ENCODE measurements at places on chromosomes 16 and 17.

GRCh38 chr17:68383443-68384321 lies 73.6 kb downstream of the WIPI1 start:
- peak; percentile 14 for DNase-seq

- DNase-seq = peak; percentile 89
Measured at GRCh38 chr16:87201052-87201451, 116.1 kb downstream of the C16orf95 start.

DNA sequence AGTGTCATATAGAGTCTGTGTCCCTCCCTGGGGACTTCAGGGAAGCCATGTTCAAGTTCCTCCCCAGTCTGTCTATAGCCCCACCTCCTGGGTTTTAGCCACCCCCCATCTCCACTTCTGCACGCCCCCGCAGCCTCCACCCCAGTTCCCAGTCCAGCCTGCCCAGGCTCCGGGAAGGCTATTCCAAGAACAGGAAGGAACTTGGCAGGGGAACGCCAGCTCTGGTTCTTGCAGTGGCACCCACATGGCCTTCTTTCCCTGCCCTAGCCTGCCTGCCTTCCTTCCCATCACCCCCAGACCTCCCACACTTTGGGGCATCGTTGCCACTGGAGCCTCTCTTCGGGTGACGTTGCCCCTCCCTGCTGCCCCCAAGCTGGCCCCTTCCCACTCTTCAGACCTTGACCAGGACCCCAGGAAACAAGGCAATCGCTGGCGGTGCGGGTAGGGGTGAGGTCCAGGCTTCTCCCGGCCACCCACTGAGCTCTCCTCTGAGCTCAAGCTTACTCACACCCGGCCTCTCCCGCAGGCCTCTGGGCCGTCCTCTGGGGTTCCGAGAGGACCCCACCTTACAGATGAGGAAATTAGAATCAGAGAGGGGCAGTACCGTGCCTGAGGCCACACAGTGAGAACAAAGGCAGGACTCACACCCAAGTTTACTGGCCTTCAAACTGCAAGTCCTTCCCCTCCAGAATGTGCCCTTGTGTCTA lies 9.2 kb upstream of the CES4A start:
- DNase-seq = no peak

DNA sequence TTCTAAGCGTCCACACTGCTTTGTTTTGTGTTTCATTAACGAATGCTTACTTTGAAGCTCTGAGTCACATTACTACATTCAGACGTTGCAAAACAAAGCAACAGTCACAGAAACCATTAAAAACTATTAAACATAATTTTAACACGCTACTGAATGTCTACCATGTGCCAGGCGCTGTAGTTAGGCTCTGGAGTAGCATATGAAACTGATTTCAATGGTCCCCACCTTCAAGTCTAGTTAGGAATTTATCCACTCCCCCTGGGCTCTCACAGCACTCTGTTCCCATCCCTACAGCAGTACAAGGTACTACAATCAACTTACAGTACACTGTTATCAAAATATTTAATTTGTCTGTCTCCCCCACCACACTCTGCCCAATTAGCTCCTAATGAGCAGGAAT lies 631 bp downstream of the UTP6 start:
- peak; percentile 38 for DNase-seq

DNA sequence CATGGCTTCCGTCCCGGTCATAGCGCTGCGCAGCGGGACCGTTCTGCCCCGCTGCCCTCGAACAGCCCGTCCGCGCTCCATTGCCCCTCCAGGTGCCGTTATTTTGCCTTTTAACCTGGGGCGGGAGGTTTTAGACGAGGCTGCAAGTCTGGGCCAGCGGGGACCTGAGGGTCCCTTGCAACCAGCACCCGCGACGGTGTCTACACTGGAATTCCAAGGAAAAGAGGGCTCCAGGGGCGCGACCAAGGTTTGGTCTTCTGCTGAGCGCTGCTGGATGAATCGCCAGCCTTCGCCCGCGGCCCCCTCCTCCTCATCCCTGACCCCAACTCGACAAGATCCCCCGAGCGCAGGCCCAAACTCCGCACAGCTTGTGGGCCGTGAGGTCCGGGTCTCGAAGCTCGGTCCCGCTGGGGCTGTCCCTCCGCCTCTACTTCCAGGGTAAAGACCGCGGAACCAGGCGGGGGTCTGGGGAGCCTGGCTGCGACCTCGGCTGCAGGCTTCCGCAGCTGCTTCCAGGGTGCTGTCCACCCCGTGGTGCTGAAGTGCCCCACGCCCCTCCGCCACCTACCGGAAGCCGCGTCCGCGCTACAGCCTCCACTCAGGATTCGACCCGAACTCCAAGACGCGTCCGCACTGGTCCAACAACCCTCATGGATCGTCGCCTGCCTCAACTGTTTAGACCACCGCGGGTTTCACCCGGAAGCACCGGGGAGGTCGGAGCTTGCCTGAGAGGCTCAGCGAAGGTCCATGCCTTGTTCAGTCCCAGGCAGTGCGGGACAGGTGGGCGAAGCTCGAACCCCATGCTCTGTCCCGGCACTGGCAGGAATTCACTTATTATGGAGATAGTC lies 10.1 kb upstream of the CA4 start:
- peak; percentile 34 for DNase-seq

- no peak for DNase-seq
Measured at GRCh38 chr16:19382084-19382801, 35.4 kb upstream of the TMC5 start.

GRCh38 chr17:60664022-60664421 lies 13.6 kb upstream of the BCAS3 start:
- DNase-seq = no peak

DNA sequence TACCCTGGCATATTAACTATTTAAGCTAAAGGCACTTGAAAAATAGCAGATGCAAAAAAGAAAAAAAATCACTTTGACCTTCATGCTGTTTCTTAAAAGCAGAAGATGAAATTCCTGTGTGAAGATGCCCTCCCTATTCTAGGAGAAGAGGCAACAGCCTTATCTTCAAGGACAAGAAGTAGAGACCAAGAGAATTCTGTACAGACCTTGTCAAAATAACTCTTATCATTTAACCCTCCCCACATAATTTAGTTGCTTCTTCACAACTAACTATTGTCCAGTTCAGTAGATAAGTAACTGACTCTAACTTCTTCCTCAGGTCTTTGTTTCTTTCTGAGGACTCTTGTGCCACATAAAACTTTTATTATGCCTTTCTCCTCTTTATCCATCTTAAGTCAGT lies 72.0 kb upstream of the MARCHF10 start:
- DNase-seq = no peak

- no peak for DNase-seq
Measured at GRCh38 chr16:69720822-69721430, 5.4 kb downstream of the NQO1 start.

DNA sequence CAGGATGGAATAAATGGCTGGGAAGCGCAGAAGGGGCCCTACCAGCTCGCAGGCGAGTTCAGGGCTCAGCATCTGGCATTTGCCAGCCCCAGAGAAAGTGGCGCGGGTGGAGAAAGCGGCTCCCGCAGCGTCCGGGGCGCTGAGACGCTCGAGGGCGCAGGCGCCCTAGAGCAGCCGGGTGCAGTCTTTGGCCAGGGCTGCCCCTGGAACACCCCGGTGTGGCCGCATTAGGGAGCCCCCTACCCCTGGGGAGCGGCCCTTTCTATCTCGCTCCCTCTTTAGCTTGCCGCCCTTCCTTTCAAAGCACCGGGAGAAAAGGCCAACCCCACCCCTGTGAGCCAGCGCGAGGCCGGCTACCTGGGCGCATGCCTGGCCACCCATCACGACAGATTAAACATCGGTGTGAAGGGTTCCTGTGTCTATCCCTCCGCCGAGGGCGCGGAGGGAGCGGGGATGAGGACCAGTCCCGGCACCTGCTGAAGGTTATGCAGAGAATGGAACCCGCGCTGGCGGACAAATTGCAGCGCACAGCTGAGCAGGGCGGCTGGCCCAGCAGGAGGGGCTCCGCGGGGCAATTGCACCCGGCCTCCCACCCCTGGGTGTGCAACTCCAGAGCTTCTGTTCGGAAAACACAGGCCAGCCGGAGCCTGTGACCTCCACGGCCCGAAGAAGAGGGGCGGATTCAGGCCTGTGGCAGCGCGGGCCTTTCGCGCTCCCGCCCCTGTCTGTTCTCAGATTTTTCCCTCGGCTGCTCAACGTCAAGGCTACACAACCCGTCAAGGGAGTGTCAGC lies 15.6 kb upstream of the FOXF1 start:
- no peak for DNase-seq

DNA sequence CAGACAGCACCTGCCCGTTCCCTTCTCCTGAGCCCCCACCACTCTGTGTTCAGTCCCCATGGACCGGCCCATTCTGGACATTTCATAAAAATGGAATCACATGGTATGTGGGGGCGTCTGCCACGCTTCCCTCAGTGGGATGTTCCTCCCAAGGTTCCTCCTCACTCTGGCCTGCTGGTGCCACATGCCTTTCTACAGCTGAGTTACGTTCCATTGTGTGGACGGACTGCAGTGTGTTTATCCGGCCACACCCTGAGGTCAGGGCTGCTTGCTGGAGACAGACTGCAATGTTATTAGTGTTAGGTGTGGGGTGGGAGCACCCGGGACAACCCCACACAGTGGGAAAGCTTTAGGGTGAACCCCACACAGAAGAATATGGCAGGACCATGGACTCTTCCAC lies 5.9 kb upstream of the AATK start:
- no peak for DNase-seq

DNA sequence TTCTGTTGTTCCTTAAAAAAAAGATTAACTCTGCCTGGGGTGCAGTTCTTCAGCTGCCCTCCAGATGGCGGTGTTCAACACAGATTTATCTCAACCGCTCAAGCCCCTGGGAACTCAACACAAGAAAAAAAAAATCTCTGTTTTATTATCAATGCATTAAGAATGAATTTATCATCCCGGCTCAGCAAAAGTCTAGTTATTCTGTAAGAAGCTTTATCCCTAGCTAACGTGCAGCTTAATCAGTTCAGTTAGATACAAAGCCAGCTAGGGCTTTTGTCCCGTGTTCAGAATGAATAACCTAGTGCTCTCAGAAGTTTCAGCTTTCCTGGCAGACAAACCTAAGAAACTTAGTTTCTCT lies 475.9 kb upstream of the CCL2 start:
- peak; percentile 8 for DNase-seq

- DNase-seq = no peak
Measured at GRCh38 chr17:48426019-48426665, 3.9 kb downstream of the SKAP1 start.

- no peak for DNase-seq
Measured at GRCh38 chr16:27033281-27033979, 33.3 kb upstream of the C16orf82 start.

- DNase-seq = peak; percentile 69
Measured at GRCh38 chr17:17042851-17043460, 699 bp downstream of the MPRIP start.

DNA sequence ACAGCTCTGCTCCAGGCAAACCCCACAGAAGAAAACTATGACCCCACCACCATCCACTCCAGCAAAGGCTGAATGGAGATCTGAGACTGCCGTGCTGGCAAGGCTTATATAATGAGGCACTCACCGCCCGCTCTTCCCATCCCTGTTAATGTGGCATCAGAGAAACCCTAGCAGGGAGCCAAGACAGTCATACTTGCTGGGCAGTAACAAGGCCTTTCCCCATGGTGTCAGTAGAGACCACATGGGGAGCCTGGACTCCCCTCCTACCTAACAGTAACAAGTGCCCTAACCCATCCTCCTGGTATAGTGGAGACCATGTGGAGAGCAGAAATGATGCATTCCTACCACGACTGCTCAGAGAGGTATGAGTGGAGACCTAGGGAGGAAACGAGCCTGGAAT lies 235.2 kb downstream of the C16orf78 start:
- DNase-seq = no peak

- no peak for DNase-seq
Measured at GRCh38 chr17:4895657-4896331, 3.5 kb upstream of the C17orf107 start.

- DNase-seq = no peak
Measured at GRCh38 chr17:68499587-68499986, 12.6 kb upstream of the PRKAR1A start.

- no peak for DNase-seq
Measured at GRCh38 chr17:68260051-68260762, 12.4 kb downstream of the AMZ2 start.

DNA sequence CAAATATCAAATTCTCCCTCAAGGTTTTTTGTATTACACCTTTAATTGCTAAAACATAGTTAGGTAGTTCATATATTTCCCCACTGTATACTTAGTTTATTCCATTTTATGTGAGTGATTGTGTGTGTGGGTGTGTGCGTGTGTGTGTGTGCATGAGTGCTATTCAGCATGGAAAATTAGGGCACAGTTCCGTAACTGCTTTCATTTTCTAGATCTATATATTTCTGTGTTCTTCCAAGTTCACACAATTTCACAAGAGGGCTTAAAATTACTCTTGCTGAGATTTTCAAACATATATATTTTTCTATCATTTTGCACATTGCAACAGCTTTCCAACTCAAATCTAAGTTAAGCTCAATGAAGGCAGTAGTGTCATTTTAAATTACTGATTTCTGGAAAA lies 782.9 kb upstream of the SOX9 start:
- DNase-seq = peak; percentile 27

- no peak for DNase-seq
Measured at GRCh38 chr16:4262303-4262835, 10.5 kb downstream of the TFAP4 start.

- no peak for DNase-seq
Measured at GRCh38 chr17:80611816-80612215, 67.2 kb downstream of the RPTOR start.

DNA sequence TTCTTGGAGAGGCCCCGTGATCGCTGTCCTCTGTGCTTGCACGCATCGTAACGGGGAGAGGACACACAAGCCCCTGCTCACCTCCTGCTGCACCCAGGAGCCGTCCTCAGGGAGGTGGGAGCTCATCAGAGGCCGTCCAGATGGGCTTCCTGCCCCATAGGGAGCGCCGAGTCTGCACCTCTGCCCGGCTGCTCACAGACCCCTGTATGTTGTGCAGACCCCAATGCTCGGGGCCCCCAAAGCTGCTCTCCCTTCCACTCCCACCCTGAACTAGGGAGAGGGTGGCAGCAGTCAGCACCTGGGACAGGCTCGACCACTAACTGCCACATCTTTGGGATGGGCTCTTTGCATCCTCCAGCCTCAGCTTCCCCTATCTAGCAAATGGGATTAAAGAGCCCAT lies 4.4 kb upstream of the ZNF469 start:
- DNase-seq = no peak

- DNase-seq = no peak
Measured at GRCh38 chr16:16048904-16049582, 99.6 kb downstream of the ABCC1 start.

GRCh38 chr16:84780544-84781376 lies 39.0 kb upstream of the CRISPLD2 start:
- DNase-seq = no peak

- no peak for DNase-seq
Measured at GRCh38 chr17:78734793-78735641, 47.1 kb downstream of the CYTH1 start.

DNA sequence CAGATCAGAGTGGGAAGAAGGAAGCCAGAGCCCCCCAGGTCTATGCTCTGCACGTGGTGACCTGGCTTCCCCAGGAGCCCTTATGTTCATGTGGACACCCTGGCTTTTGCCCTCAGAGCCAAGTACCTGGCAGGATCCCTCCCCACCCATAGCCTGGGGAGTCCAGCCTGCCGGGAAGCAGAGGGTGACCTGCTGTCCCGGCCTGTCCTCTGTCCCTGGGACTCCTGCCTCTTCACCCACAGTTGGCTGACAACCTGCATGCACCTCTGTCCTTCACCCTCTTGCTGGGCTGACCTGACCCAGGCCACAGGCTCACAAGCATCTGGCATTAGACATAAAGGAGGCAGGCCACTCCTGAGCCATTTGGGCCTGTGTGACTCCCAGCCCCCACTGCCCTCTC lies 60.2 kb downstream of the SMPD3 start:
- DNase-seq = no peak
